Stimulated activated CD4-positive, alpha-beta T cell treated with anti-CD3 and anti-CD28 coated beads, TNF-alpha, amount 100 ng/mL, for 4 hours (primary cell): ENCODE measurements at places on chromosomes 13 and 19.
A peak's percentile ranks its signal among the peaks of the same experiment; 100 is the strongest.

- DNase-seq = no peak
Measured at GRCh38 chr19:23481043-23481442, 85.8 kb upstream of the ZNF91 start.

GRCh38 chr19:57269515-57270250 lies 10.6 kb upstream of the ZNF460 start:
- no peak for DNase-seq

- no peak for DNase-seq
Measured at GRCh38 chr19:37983916-37984315, 76.9 kb downstream of the SIPA1L3 start.

GRCh38 chr19:3360421-3361383 lies 5.7 kb upstream of the NFIC start:
- peak; percentile 76 for DNase-seq

DNA sequence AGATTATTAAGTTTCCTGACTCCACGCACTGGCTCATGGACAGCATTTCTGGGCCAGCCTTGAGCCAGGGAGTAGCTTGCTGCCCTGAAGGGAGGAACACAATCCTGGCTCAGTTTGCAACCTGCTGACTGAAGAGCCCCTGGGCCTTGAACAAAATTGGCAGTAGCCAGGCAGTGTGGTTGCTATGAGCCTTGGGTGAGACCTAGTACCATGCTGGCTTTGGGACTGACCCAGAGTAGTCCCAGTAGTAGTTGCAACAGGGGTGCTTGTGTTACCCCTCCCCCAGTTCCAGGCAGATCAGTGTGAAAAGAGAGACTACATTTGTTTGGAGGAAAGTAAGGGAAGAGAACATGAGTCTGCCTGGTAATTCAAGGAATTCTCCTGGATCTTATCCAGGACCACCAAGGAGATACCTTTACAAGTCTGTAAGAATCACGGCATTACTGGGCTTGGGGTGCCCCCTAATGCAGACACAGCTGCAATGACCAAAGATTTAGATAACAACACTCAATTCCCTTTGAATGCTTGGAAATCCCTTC lies 22.0 kb downstream of the ITGBL1 start:
- DNase-seq = no peak

DNA sequence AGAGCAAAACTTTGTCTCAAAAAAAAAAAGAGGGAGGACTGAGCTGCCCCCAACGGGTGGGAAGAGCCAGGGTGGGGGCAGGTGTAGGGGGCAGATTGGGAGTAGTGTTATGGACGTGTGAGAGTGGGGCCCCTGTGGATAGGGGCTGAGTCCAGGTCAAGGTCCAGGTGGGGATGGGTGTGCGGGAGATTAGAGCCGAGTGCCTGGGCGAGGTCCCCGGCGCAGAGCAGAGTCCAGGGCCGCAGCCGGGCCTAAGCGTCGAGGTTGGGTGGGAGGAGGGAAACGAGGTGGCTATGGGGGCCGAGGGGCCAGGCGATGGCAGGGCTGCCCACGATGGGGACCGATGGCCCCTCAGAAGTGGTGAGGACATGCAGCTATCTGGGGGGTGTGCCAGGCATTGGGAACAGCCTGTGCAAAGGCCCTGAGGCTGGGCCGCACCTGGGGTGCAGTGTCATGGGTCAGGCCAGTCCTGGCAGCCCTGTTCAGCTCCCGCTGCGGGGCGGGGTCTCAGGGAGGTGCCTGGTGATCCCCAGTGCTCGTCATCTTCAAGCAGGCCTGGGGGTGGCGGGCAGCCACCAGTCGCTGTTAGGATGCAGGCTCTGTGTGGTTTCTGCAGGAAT lies 12.3 kb upstream of the MISP start:
- no peak for DNase-seq

- DNase-seq = no peak
Measured at GRCh38 chr13:36973621-36974295, 25.4 kb downstream of the ALG5 start.

GRCh38 chr13:99159331-99160061 lies 41.2 kb upstream of the UBAC2 start:
- DNase-seq = no peak
